ENCODE measurements at places on chromosomes 1 and 21.

DNA sequence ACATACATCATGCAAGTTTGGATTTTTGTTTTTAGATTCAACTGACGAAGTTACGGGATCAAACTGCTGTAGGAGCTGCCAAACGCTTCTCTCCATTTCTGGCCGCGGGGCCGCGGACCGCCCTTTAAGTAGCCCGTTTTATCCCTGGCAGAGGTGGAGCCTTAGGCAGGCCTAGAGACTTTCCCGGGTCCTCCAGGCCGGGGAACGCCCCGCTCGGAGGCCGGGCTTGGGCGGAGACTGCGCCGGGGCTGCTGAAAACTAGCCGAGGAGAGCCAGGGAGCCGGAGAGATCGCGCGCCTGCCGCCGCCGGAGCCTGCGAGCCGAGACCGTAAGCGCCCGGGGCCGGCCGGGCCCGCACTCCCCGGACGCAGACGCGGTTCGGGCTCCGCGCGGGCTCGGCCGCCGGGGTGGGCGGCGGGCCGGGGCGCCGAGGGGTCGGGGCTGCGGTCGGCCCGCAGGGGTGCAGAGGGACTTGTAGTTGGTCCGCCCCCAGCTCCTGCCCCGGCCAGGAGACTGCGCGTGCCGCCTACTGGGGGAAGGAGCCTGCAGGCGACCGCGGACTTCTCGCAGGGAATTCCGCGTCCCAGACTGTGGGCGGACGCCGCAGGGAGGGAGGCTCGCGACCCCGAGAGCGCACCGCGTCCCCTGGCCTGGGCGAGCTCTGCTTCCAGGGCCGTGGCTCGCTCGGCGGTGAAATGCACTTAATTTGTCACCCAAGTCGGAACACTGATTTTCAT lies at the start of gene EPHX1:
Gene EPHX1 (plus strand): TSS at position 283 of the 737 bp plus-strand sequence. CDS start 18,606 bp downstream, outside the sequence.
- DNase-seq, result peak; percentile 55

- DNase-seq, result no peak
These were observed 68.5 kb upstream of the ZBTB18 start for GRCh38 chr1:243982447-243983018.

DNA sequence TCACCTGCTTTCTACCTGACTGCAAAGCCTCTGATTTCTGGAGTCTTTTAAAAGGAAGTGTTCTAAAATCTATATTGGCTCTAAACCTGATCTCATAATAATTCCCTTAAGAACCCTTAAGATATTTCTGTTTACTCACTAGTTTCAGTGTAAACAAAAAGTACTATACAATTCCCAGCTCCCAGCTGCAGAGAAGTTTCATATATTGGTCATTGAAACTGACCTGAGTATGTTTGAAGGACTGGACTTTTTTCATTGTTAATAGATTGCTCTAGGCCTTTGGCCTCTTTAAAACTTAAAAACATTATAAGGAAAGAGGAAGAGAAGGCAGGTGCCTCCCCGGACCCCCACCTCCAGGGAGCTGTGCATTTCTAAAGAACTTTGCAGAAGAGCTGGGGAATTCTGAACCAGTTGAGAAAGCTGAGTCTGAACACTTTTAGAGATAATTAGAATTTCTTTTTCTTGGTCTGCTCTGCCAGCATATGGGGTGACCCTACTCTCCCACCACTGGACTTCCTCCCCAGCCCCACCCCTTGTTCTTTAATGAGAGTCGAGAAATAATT lies 23.7 kb downstream of the CLIC6 start:
- no peak for DNase-seq

- no peak for DNase-seq
These were observed 7.1 kb downstream of the KLF18 start for GRCh38 chr1:44134071-44134920.

DNA sequence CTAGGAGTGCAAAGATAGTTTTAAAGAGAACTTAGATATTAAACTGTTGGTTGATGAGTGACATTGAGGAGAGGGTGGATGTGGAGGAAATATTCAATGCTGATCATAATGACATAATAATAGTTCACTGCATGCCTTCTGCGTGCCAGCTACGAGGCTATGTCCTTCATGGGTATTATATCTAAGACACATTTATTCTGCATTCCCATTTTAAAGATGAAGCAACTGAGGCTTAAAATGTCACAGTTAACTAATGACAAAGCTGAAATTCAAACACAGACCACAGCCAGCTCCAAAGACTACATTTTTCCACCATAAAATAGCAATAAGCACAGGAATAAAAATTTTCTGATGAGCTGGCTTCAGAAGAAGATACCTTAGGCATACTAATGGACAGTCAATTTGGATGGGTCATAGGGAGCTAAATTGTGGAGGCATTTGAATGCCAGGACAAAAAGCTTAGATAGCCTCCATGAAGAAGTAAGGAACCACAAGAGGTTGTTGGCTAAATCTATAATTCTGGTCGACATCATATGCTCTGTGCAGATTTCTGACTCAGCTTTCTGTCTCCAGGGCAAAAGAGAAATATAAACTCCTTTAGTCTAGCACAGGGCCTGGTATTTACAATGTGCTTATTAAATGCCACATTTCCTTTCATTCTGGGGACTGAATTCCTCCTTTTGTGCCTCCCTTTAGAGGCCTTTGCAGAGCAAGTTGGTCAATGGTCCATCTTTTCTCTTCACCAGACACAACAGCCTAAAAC lies 71.2 kb upstream of the NRIP1 start:
- DNase-seq, result no peak

- DNase-seq, result no peak
These were observed 109.2 kb upstream of the SERTAD4 start for GRCh38 chr1:210123383-210123782.

GRCh38 chr21:45132841-45133573 lies 58.6 kb downstream of the ADARB1 start:
- DNase-seq, result no peak

GRCh38 chr1:75136195-75136815 lies 2.1 kb downstream of the LHX8 start:
- DNase-seq, result no peak

- no peak for DNase-seq
These were observed 20.1 kb downstream of the UBE2U start for GRCh38 chr1:64223329-64224151.

DNA sequence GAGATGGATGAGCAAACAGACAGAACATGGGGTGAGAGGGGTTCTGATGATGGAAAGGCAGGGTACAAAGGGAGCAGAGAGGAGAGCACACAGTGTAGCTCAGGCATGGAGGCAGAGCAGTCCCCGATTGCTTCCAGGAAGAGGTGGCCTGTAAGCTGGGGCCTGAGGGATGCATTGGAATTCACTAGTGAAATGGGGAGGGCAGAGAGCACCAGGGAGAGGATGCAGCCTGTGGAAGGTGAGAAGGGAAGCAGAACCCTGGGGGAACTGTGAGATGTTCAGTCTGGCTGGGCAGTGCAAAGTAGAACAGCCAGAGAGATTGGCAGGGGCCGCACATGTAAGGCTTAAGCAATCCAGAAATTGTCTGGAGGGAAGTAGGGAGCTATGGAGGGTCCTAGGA lies 12.2 kb downstream of the ZNF362 start:
- no peak for DNase-seq

GRCh38 chr1:175443332-175443731 lies 250.8 kb upstream of the KIAA0040 start:
- no peak for DNase-seq

DNA sequence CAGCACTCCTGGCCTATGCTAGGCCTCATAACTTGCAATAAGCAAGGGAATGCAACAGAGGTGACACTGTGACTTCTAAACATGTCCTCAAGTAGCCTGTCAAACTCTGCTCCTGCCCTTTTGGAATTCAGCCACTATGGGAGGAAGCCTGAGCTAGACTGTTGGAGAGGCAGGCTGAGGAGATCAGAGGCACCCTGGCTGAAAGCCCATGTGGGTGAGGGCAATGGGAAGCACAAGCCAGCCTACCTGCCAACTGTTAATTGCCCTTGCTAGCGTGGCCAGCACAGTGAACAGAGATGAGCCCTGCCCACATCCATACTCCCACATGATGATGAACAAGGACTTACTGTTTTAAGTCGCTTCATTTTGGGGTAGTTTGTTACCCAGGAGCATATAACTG lies 17.7 kb downstream of the GNB1 start:
- DNase-seq, result no peak

DNA sequence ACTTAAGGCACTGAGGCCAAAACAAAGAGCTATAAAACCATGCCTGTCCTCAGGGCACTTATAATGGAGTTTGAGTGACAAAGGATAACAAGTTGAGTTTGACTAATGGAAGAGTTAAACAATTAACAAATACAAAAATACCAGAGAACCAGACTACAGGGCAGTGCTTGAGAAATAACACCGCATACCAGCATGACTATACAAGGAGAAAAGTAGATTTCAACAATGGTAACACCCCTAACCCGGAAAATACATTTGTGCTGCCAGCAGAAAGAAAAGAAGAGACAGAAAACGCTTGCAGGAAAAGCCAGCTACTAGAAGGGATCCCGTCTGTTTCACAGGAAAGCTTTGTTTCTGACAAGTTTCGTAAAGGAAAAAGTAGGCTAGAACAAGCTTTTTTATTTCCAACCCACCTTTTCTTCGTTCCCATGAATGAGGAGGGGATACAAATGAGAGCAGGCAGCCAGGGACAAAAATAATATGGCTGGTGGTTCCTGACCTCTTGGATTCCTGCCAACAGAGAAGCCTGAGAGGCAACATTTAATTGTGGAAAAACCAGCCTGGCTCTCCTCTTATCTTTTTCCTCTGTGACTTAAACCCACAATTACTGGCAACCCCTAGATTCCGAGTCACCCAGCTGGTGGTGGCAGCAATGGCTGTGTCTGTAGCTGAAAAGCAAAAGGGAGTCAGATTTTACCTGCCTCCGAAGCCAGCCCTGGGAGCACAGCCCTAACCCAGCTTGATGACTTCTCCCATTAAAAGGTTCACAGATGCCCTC lies 56.5 kb downstream of the WLS start:
- no peak for DNase-seq

GRCh38 chr1:45617618-45618017 lies 6.2 kb downstream of the CCDC17 start:
- no peak for DNase-seq

DNA sequence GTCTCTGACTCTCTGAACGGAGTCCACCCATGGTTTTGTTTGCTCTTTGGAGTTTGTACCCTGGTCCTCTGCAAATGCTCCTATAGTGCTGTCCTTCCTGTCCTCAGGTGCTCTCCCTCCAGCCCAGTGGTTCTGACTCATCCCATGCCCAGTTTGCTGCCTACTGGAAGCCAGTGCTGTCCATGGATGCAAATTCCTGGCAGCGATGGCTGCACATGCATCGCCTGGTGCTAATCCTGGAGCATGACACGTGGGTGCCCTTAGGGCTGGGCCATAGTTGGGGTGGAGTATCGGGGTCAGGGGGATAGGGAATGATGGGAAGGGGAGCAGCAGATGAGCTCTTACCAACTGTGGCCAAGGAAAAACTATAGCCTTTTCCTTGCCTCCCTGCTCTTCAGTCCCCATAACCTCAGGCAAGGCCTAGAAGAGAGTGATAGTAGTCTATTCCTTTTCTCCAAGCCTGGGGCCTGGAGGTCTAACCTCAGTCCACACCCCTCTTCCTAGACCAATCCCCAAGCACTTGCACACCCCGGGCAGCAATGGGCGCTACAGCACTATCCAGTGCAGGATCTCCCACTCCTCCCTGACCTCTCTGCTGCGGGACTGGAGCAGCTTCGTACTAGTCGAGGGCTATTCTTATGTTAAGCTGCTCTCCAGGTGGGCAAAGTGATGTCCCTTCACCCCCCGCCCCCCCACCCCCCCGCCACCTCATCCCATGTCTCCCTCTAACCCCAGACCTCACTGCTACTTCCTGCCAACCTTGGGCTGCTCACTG lies 31.6 kb downstream of the HYI start:
- DNase-seq, result no peak

GRCh38 chr1:212203630-212204029 lies 81.6 kb upstream of the PPP2R5A start:
- DNase-seq, result no peak

DNA sequence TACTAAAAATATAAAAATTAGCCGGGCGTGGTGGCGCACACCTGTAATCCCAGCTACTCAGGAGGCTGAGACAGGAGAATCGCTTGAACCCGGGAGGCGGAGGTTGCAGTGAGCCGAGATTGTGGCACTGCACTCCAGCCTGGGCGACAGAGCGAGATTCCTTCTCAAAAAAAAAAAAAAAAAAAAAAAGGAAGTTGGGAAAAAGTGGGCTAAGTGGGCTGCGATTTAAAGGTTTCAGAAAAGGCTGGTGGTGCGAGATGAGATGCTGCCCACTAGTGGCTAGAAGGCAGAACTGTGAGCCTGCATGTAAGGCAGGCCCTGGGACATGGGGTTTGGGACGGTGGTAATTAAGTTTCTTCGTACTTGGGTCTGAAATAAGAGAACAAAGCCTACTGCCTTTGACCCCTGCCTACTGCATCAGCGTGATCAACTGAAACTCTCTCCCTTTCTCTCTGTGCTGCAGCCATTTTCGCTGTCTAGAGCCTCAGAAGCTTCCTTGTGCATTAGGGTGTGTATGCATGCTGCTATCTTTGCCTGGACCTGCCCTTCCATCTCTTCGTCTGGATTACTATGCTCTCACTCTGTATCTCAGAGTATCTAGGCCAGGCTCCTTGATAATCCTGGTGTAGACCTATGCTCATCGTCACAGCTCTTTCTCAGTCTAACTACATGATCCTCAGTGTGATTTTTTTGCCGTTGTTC lies 12.4 kb downstream of the FMOD start:
- no peak for DNase-seq

GRCh38 chr1:94095744-94096469 lies 25.0 kb downstream of the ABCA4 start:
- no peak for DNase-seq

DNA sequence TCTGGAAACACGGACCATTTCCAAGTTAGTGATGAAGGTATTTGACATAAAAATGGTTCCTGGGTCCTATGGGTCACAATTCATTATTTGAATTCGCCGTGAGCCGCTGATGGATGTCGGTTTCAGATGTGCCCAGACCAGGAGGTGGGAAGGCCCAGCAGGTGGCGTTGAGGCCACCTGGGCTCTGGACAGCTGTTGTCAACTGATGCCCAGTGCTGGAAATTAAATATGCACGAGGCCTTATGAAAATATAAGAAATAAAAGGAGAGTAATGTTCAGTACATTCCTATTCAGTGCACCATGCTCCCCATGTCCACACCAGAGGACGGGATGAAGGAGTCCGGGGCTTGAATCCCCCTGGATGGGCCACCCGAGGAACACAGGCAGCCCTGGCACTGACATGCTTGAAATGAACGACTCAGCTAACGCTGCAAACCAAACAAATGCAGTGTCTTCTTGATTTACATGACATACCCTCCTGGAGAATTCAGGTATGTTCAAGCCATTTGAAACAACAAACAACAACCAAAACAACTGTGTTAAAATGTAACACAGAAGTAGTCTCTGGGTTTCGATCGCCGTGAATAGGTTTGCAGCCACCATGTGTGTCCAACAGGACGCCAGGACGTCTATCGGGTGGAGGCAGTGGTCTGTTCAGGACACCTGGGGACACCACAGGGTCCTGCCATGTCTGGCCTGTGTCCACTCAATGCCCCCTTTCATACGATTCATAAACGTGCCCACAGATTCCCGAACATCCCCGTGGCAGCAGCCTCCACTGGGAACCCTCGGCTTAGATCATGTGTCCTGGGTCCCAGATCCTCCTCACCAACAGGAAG lies 6.1 kb downstream of the TFF3 start:
- no peak for DNase-seq

DNA sequence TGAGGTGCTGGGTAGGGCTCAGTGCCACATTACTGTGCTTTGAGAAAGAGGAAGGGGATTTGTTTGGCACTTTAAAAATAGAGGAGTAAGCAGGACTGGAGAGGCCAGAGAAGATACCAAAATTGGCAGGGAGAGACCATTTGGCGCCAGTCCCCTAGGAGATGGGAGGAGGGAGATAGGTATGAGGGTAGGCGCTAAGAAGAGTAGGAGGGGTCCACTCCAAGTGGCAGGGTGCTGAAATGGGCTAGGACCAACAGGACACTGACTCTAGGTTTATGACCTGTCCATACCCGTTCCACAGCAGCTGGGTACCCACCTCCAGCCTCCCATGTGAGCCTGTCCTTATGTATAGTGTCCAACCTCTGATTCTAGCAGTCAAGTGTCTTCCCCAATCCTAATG lies 1.0 kb upstream of the CRTC2 start:
- DNase-seq, result no peak

All from stimulated activated CD4-positive, alpha-beta T cell treated with anti-CD3 and anti-CD28 coated beads, Interleukin-15, amount 100 ng/mL, for 1 hour (primary cell).